ENCODE measurements at places on chromosomes 3 and 15.

DNA sequence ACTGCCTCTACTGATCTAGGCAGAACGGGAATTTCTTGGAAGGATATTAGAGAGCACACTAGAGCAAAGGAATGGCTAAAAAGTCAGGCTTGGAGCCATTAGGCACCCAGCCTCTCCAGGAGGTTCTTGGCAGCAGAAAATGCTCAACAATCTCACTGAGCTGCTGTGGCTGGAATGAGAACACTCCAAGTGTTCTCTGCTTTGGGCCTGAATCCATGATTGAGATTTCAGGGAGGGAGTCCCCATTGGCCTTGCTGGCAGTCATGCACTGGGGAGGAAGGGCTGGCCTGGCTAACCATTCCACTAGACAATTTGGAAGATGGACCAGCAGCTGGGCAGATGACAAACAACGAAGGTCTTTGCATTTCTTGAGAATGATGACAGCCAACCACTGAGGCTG lies 362.6 kb downstream of the SHQ1 start:
- DNase-seq: no peak

GRCh38 chr3:171349392-171349791 lies 110.8 kb downstream of the TNIK start:
- DNase-seq: no peak

- peak; percentile 20 for DNase-seq
These were observed 8.5 kb downstream of the HTR3D start for GRCh38 chr3:184040010-184040409.

GRCh38 chr3:82342521-82342920 lies 581.1 kb upstream of the GBE1 start:
- DNase-seq: no peak

DNA sequence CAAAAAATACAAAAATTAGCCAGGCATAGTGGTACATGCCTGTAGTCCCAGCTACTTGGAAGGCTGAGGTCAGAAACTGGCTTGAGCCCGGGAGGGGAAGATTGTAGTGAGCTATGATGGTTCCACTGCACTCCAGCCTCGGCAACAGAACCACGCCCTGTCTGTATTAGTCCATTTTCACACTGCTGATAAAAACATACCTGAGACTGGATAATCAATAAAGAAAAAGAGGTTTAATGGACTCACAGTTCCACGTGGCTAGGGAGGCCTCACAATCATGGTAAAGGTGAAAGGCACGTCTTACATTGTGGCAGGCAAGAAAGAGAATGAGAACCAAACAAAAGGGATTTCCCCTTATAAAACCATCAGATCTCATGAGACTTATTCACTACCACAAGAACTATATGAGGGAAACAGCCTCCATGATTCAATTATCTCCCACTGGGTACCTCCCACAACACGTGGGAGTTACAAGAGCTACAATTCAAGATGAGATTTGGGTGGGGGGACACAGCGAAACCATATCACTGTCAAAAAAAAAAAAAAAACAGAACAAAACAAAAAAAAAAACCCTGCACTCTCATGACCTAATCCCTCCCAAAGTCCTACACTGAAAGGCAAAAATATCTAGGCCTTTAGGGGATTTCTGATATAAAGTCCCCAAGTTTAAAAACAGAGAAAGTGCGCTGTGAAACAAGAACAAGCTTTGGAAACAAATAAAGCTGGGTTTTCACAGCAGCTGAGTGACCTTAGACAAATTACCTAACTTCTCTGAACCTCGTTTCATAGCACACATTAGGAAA lies 224.7 kb downstream of the IGSF11 start:
- DNase-seq: no peak

- DNase-seq: no peak
These were observed 171.5 kb downstream of the LRTM1 start for GRCh38 chr3:54756330-54756731.

DNA sequence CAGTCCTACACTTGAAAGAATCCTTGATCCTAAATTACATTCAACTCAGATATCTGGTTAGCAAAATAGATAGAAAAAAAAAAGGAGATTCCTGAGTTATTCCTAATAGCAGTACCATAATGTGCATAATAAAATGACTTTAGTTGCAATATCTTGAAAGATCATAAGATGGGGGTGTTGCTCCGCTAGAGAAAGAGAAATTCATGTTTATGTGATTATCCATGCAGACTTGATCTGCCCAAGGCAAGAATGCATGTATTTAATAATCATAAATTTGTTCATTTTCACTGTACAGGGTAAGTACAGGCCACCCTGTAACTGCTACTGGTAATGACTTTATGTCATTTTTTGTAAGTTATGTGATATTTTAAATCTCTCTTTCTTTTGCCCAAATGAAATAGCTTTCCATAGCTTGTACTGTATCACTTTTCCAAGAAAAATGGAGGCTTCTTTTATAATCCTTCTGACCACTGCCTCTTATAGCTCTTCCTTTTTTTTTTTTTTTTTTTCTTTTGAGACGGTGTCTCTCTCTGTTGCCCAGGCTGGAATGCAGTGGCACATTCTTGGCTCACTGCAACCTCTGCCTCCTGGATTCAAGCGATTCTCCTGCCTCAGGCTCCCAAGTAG lies 84.6 kb downstream of the HCN4 start:
- DNase-seq: no peak
